ENCODE measurements at places on chromosomes 6 and 20. TPM values are rescaled to one million over a fixed set of nuclear protein-coding genes. Genes with fewer than 3 reads are reported as not detected.

TCP11 gene
- not detected for total RNA-seq

MDFI gene
- total RNA-seq: 0.23 TPM

ZNF334 gene
- total RNA-seq: 1.3 TPM

SOBP gene
- 2.2 TPM for total RNA-seq

TCF19 gene
- 6.6 TPM for total RNA-seq

TMEM170B gene
- total RNA-seq: 0.45 TPM

SPATS1 gene
- not detected for total RNA-seq

EFCAB8 gene
- total RNA-seq: under 0.01 TPM

CST2 gene
- not detected for total RNA-seq

TFAP2D gene
- total RNA-seq: not detected

UBE3D gene
- 4.7 TPM for total RNA-seq

VARS2 gene
- 15.7 TPM for total RNA-seq

SLC22A23 gene
- total RNA-seq: 25.2 TPM

HTR1B gene
- total RNA-seq: not detected

C20orf144 gene
- total RNA-seq: 0.15 TPM

GRIK2 gene
- 1.8 TPM for total RNA-seq

CCN6 gene
- total RNA-seq: not detected

NOX3 gene
- total RNA-seq: not detected

RSPO3 gene
- 26.9 TPM for total RNA-seq

EPPIN gene
- total RNA-seq: not detected

TTBK1 gene
- not detected for total RNA-seq

Data from smooth muscle cell of the coronary artery (primary cell).